ENCODE measurements at places on chromosomes 4 and X.

GRCh38 chrX:23993012-23993633 lies 33.9 kb downstream of the KLHL15 start:
- DNase-seq: no peak

- DNase-seq: no peak
Observed at GRCh38 chr4:140952717-140953116, 180.6 kb downstream of the RNF150 start.

GRCh38 chrX:10203617-10204016 lies 46.8 kb downstream of the CLCN4 start:
- DNase-seq: no peak

DNA sequence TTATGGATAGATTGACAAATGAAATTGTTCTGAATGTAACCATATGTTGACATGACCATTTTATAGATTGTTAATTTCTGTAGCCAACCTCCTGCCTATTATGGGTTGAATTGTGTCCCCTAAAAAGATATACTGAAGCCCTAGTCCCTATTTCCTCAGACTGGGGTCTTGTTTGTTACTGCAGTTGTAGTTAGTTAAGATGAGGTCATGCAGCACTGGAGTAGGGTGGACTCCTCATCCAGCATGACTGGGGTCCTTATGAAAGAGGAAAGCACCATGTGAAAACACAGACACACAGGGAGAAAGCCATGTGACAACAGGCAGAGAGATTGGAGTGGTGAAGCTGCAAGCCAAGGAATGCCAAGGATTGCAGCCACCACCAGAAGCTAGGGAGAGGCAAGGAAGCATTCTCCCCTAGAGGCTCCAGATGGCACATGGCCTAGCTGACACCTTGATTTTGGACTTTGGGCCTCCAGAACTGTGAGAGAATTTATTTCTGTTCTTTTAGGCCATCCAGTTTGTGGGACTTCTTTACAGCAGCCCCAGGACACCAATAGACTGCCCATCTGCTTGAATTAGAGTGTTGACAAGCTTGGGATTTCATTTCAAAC lies 14.0 kb downstream of the MTM1 start:
- DNase-seq: no peak

GRCh38 chr4:27916452-27917184 lies 1056.0 kb downstream of the STIM2 start:
- DNase-seq: no peak

DNA sequence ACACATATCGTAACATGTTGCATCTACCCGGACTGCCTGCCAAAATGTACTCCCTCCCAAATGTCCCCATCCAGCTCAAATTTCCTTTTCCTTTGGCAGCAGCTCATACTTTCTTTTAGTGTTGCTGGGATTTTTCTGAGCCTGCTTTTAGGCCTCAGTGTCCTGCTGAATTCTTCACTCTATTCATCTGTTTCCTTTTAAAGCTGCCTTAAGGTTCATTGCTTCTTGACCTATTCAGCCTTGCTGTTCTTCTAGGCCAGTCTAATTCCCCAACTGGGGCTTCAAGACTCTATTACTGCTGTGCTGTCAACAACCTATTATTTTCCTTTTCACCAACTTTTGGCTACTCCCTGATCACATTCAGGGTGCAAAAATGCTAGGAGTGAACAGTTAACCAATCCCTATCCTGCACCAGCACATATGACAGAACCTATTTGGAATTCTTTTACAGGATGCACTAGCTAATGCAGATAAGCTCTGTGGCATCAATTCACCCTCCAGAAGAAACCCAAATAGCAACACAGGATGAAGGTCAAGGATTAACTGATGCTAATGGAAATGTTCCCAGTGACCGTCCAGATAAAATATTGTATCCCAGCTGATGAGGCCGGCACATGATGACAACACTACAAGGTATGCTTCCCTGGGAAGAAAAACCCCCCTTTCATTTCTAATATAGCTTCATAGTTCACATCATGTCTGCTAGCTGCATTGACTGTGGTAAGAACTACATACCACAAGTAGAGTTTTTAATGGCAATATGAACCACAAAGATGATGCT lies 114.7 kb upstream of the TTC29 start:
- DNase-seq: no peak

GRCh38 chr4:123744664-123745290 lies 348.2 kb downstream of the SPRY1 start:
- no peak for DNase-seq

DNA sequence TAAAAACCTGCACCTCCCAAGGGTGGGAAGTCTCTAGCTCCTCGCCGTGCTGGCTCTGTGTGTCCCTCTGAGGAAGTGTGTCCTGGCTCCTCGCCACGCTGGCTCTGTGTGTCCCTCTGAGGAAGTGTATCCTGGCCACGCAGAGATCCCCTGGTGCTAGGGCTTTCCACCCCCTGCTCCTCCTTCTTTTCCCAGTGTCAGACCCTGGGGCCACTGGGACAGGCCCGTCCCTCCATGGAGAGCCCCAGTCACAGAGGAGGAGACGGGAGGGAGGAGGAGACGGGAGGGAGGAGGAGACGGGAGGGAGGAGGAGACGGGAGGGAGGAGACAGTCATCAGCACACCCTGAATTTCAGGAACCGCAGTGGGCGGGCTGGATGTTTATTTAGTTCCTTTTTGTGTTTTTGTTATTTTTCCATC lies 53.8 kb upstream of the HGFAC start:
- DNase-seq: no peak

DNA sequence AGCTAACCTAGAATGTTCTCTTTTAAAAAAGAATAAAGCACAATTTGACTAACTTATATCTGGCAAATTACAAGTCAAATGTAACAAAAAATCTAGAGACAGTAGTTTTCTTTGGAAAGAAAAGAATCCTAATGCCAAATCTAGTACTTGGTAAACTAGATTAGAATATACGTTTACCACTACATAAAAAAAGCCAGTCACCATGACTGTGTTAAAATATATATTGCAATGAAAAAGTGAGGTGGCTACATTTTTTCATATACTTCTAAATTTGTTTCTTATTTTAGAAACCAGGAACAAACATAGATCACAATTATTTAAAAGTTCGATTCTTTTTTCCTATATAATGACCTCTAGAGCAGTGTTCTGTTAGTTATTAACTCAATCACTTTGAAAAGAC lies 29.6 kb upstream of the PPA2 start:
- no peak for DNase-seq

- DNase-seq: no peak
Observed at GRCh38 chr4:119299741-119300100, 22.2 kb downstream of the FABP2 start.

- DNase-seq: no peak
Observed at GRCh38 chrX:18855919-18856644, 127.8 kb downstream of the PHKA2 start.

- DNase-seq: no peak
Observed at GRCh38 chr4:115119804-115120352, 6.5 kb upstream of the NDST4 start.

- no peak for DNase-seq
Observed at GRCh38 chr4:109511414-109511813, 48.6 kb upstream of the MCUB start.

- DNase-seq: no peak
Observed at GRCh38 chr4:137722910-137723309, 190.6 kb upstream of the PCDH18 start.

- DNase-seq: no peak
Observed at GRCh38 chr4:162839814-162840213, 326.9 kb downstream of the NAF1 start.

GRCh38 chr4:10554694-10555093 lies 97.5 kb upstream of the ZNF518B start:
- peak; percentile 47 for DNase-seq

- DNase-seq: no peak
Observed at GRCh38 chrX:37763400-37763799, 16.5 kb upstream of the CYBB start.

DNA sequence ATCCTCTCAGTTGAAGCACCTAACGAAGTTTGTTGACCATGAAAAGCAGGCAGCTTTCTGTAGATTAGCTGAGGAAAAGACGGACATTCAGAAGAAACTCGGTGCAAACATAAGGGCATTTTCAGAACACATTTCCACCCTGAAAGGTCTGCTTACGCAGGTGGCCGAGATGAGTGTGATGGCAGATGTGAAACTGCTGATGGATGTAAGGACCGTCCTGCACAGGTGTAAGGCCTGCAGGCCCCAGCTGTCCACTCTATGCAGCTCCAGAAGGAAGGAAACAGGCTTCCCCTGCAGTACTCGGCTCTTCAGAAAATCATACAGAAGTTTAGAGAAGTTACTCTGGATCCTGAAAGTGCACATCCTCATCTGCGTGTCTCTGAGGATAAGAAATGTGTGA lies 20.8 kb upstream of the TRIM60 start:
- DNase-seq: no peak

GRCh38 chr4:3715855-3716630 lies 50.1 kb upstream of the ADRA2C start:
- DNase-seq: no peak

- no peak for DNase-seq
Observed at GRCh38 chr4:71550220-71551165, 211.7 kb downstream of the SLC4A4 start.

DNA sequence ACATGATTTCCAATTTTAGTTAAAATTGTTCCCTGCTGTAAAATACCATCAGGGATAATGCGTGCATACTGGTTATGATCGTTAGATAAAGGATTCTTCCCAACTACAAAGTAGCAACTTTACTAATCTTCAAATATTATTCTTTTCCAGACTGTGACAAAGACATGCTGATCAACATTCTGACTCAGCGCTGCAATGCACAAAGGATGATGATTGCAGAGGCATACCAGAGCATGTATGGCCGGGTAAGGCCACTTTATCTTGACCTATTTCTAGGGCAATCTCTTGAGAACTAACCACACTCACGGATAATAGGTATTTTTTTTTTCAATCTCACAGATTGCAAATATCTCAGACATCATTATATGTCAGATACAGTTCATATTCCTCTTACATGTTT lies 47.0 kb downstream of the ANXA10 start:
- no peak for DNase-seq

GRCh38 chr4:57157596-57158137 lies 47.5 kb upstream of the IGFBP7 start:
- no peak for DNase-seq

DNA sequence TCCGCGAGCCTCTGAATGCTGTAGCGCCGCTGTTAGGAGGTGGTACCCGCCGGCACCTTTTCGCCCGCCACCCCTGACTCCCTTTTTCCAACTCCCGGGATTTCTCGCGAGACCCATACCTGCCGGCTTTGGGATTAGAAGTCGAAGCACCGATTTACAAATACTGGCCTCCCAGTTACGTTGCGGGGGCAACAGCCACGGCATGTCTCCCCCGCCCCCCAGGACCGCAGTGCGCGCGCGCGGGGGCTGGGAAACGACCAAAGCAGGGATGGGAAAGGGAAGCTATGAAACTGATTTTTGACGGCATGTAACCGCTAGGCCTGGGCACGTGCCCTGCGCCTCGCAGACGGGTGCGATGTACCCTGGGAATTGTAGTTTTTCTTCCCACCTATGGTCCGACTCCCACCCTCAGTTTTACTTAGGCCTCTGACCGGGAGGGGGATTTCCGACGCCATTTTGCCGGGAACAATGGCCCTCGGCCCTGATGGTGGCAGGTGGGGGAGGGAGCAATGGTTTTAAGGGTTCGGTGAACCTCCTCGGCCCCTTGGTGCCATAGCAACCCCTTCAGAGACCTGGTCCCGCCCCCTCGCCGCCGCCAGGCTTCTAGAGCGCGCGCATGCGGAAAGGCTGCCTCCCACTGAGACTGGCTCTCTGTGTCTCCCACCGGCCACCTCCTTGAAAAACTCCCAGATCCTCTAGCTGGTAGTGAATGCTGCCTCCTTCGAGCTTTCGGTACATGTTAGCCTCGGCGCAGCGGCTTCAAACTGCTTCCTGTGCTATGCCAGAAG lies 772 bp upstream of the WNK3 start:
- peak; percentile 41 for DNase-seq

GRCh38 chr4:1873776-1874175 lies 2.6 kb downstream of the NSD2 start:
- DNase-seq: no peak

DNA sequence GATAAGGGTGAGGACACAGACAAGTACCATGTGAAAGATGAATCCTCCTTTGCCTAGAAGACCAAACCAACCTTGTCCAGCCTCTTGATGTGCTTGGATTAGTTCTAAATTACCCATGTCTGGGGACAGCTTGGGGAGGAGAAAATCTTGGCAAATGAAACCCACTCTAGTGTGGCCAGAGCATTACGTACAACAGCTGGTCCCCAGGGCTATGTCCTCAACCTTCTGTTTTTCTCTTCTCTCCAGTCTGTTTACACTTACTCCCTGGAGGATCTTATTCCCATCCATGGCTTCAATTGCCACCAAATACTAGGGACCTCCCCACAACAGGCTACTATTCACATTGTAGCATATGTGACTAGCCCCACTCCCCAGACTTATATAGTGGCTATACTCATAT lies 384.5 kb downstream of the OPHN1 start:
- DNase-seq: no peak

DNA sequence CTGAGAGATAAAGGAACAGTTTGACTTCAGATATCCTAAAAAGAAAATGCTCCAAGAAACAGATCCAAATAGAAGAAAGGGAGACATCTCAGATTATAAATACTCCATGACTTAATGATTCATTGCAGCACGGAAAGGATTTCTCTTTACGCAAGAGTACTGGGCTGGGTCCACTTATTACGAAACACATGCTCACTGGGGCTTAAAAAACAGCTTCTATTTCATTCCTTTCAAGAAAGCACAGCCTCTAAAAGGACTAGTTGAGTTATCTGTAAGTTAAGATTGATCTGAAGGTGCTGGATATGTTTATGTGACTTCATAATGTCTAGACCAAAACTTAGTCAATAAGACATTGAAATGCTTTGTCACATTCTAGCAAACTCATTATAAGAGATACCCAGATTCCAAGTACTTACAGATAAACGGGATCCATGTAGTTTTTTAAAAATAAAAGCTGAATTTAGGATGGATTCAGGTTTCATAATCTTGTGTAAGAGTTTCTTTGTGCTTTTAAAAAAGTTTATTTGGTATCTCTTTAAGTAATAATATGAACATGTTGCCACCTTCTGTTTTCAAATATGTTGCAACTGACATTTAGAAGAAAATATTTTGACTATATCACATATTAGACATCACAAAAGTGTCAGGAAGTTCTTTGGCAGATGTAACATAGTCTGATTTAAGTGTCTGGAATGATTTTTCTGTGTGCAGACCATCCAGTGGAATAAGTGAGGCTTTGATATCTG lies 109.5 kb upstream of the MYOZ2 start:
- DNase-seq: no peak

Data from activated CD8-positive, alpha-beta memory T cell treated with anti-CD3 and anti-CD28 coated beads, Interleukin-2, amount 10 ng/mL, durations not matched to agents 7 days and 5 days (primary cell).